Activated gamma-delta T cell treated with anti-CD3 and anti-CD28 coated beads, Interleukin-2, amount 50 U/mL, for 16 hours (primary cell): ENCODE measurements at places on chromosomes 11 and 22.

GRCh38 chr22:49629261-49629570 is 198.5 kb downstream of the BRD1 start:
- DNase-seq: no peak

DNA sequence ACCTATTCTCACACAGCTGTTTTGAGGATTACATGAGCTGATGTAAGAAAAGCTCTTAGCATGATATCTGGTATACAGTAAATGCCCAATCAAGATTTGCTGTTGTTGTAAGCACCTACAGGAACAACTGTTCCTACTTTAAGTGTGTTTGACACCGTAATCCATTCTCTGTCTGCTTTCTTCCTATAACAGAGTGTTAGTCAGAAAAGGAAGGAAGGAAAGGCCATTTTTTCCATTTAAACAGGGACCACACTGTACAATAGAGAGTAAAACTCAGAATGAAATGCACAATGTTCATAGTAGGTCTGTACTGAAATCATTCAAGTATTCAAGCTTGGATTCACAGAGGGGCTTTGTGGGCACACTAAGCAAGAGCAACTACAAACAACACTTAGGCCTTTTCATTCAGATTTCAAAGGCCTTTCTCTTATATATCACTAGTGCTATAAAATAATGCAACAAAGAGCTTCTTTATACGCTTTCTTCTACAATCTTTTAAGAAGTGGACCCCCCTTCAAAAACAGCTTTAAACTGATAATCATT is 21.5 kb downstream of the MTCH2 start:
- DNase-seq: no peak

- DNase-seq: no peak
These were observed 306.8 kb downstream of the CTTN start for GRCh38 chr11:70705097-70705496.

GRCh38 chr22:46196278-46196677 is 46.0 kb downstream of the PPARA start:
- DNase-seq: no peak

DNA sequence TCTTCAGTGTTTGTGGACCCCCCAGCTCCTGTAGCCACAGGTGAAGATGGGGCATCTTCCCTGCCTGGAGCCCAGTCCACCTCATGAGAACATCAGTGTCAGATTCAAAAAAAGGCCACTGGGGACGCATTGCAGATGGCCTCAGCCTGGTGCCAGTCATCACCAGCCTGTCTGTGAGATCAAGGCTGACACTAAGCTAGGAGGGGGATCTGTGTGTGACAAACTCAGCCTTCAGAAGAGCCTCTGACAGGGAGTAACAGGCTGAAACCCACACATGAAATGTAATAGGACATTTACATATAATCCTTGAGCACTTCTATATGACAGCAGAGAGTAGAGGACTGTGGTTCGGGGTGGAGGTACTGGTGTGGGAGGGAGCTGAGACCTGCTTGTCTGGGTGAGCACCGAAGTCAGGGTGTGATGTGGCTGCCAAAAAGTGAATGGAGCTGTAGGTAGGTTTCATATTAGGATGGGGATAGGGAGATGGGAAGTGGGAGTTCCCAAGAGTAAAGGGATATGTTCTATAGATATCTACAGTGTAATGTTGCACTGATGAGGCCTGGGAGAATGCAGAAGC is 20.5 kb upstream of the CCDC134 start:
- no peak for DNase-seq

DNA sequence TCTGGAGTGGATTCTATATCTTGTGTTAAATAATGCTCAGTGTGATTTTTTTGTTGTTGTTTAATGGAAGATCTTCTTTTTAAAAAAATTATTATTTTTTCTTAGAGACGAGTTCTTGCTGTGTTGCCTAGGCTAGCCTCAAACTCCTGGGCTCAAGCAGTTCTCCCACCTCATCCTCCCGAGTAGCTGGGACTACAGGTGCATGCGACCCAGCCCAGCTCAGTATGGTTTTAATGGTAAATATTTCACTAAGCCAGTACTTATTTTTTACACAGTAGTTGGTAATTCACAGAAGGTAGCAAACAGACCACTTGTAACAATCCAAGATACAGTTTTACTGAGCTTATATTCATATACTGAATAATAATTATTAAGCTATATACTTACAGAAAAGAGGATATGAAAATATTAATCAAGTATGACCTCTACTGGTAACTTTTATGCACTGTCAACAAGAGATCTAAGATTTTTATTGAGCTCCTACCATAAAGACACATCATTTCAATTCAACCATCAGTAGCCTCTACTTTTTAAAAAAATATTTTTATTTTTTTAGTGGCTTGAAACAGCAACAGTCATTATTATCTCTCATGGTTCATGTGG is 6.1 kb upstream of the CD59 start:
- no peak for DNase-seq

GRCh38 chr22:42901790-42902508 is 44.9 kb upstream of the ARFGAP3 start:
- DNase-seq: no peak

- no peak for DNase-seq
These were observed 202.5 kb downstream of the TBC1D22A start for GRCh38 chr22:46964773-46965550.

GRCh38 chr11:69003866-69004367 is 9.1 kb downstream of the MRGPRF start:
- no peak for DNase-seq

- DNase-seq: no peak
These were observed 41.2 kb upstream of the ARL14EP start for GRCh38 chr11:30281476-30282288.

DNA sequence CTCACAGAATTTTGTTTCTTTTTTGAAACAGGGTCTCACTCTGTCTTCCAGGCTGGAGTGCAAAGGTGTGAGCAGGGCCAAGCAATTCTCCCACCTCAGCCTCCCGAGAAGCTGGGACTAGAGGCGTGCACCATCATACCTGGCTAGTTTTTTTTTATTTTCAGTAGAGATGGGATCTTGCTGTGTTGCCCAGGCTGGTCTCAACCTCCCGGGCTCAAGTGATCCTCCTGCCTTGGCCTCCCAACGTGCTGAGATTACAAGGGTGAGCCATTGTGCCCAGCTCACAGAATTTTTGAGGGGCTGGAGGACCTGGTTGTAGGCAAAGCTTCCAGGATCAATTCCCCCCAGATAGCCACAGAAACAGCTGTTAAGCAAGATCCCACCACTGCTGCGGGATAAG is 47.1 kb upstream of the RBFOX2 start:
- DNase-seq: no peak

- no peak for DNase-seq
These were observed 26.3 kb downstream of the MEI1 start for GRCh38 chr22:41725510-41726110.

- DNase-seq: no peak
These were observed 43.5 kb downstream of the APOL3 start for GRCh38 chr22:36117053-36117554.

- no peak for DNase-seq
These were observed 9.9 kb downstream of the IGF2 start for GRCh38 chr11:2129308-2129698.

DNA sequence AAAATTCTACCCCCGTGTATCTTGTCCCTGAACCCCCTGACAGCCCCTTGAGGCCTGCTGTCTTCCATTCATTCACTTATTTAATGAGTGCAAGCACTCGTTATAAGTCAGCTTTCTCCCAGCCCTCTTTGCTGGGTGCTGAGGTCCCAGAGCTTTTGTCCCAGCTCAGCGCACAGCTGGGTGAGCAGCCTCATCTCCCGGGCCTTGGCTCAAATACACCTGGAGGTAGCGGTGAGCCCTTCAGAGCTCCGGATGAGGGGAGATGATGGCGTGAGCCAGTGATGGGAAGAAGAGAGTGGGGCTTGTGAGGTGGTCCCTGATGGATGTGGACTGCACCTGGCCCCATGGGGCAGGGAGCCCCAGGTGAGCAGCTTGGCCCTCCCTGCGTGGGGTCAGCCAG is 18.1 kb upstream of the ARHGAP8 start:
- no peak for DNase-seq

DNA sequence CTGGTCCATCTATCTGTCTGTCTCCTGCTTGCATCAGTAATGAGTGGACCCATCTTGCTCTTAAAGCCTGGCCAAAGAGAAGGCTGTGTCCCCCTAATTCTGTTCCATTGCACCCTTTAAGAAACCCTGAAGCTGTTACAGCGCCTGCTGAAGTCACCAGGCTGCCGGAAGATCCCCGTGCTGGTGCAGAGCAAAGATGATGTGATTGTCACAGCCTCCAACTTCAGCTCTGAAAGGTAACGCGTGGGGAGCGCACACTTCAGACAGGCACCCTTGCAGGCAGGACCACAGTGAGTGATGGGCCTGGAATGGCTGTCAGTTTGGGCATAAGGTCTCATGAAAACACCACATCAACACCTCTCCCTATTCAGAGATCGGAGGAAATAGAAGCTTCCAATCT is 18.4 kb downstream of the GTPBP1 start:
- no peak for DNase-seq

DNA sequence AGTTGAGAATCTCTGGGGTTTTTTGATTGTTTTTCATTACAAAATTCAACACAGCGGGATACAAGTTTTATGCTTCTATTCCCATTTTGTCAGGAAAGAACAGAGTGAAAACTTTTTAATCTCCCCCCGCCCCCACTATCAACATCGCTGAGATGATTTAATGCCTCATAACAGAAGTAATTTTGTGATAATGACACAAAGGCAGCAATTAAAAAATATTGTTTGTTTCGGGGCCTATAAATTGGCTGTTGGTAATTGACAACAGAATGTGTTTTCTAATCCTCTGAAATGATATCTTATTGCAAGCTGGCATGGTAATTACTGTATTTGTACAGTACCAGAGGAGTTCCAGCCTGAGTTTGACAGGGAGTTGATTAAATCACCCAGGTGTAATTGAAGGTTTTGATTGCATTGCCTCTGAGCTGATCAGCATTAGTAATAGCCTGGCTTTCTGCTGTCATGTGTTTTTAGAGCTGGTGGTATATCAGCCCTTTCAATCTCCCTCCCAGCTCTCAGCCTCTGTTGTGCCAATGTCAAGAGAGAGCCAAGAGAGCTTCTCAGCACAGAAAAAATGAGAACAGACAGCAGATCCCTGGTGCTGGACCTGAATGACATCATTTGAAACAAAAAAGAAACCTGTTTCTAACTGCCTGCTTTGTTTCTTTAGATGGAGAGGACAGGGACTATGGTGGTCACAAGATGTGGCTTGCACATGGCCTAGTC is 265.1 kb downstream of the FAM76B start:
- DNase-seq: no peak

DNA sequence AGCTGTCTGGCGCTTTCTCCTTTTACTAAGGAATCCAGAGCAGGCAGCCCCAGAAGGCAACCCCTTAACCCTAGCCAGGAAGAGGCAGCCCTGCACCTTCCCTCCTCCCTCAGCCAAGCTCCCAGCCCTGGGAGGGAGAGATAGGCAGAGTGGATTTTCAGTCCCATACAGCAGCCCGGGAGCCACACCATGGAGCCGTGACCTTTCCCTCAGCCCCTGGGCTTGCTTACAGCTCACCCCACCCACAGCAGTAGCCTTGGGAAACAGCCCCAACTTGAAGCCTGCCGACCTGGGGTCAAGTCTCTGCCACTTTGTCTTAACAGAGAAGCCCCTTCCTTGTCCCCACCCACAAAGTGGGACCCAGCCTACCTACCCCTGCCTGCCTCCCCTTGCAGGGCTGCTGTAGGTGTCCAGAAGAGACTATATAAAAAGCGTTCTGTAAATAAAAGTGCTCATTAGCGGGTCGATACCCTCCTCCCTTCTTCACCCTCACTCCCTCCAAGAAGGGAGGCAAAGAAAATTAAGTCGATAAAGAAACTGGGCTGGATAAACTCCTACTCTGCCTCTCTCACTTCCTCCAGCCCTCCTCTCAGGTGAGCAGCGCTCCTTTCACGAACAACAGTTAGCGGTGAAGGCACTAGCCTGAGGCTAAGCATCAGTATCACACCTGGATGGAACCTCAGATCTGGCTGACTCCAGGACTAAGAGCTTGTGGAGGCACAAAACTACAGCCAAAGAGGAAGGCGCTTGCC is 4.2 kb downstream of the TST start:
- DNase-seq: no peak

DNA sequence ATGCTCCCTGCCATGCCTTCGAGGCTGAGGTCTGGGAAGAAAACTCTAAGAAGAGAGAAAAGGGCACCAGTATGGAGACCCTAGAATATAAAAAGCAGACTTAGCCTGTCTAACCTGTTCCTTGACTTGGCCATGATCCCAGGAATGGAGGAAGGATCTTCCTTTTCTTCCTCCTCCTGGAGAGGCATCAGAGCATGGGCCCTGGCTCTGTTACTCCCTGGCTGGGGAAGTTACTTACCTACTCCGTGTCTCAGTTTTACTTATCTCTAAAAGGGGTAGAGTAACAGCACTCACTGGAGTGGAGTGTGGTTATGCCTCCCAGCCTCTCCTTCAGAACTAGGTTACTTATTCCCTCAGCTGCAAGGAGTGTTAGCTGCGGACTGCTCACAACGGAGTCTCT is 55.2 kb upstream of the PHF21A start:
- no peak for DNase-seq

GRCh38 chr11:36116161-36116560 is 172.3 kb downstream of the LDLRAD3 start:
- no peak for DNase-seq

- DNase-seq: no peak
These were observed 1205.1 kb upstream of the CNTN5 start for GRCh38 chr11:97815667-97816066.

- no peak for DNase-seq
These were observed 411 bp upstream of the EXPH5 start for GRCh38 chr11:108593923-108594434.

- no peak for DNase-seq
These were observed 30.8 kb upstream of the SLC22A12 start for GRCh38 chr11:64560139-64560771.

GRCh38 chr11:117384045-117384444 is 56.4 kb downstream of the CEP164 start:
- DNase-seq: no peak

GRCh38 chr11:23252426-23252825 is 392.2 kb upstream of the CCDC179 start:
- DNase-seq: no peak

GRCh38 chr22:37310815-37311595 is 28.7 kb downstream of the CYTH4 start:
- DNase-seq: no peak

GRCh38 chr22:29877620-29878019 is 5.4 kb upstream of the MTMR3 start:
- no peak for DNase-seq

DNA sequence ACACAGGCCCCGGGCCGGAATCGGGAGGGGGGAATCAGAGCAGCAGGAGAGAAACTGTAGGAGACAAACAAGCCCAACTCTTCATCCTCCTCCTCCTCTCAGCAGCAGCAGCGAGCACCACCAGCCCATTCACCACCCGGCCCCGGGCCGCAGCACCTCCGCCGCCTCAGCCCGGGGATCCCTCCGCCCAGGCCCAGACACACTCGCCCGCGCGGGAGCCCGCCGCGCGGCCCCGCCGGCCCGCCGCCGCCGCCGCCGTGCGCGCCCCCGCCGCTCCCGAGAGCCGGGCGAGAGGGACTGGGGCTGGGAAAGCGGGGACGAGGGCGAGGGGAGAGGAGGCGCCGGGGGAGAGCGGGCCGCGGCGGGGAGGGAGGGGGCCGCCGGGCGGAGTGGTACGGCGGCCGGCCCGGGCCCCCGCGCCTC is at the start of gene PHF21A:
Gene PHF21A (minus strand): TSS at position 154 of the 423 bp plus-strand sequence. CDS start 37,235 bp downstream, outside the sequence.
- DNase-seq: peak; percentile 78
